ENCODE measurements at places on chromosomes 12 and 14.

GRCh38 chr12:131784909-131785762 is 43.1 kb upstream of the MMP17 start:
- ATAC-seq, result no peak

DNA sequence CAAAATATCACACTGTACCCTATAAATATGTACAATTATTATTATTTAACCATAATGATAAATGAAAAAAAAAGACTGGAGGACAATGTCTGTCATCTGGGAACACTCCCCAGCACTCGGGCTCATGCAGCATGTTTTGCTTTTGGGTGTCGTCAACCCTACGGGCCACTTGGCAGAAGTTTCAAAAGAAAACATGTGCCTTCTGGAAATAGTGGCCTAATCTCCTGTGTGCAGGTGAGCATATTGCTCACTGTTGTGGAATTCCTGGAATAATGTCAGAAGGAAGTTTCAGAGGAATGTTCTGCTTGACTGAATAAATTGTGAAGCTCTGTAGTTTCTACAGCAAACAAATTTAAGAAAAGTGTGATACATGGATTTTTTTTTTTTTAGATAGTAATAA is 298.3 kb downstream of the SSPN start:
- ATAC-seq, result no peak

GRCh38 chr12:106138633-106139421 is at the start of gene NUAK1:
Gene NUAK1 (minus strand): TSS chr12:106138954. CDS start chr12:106138653, 301 bp downstream.
- peak; percentile 45 for ATAC-seq

DNA sequence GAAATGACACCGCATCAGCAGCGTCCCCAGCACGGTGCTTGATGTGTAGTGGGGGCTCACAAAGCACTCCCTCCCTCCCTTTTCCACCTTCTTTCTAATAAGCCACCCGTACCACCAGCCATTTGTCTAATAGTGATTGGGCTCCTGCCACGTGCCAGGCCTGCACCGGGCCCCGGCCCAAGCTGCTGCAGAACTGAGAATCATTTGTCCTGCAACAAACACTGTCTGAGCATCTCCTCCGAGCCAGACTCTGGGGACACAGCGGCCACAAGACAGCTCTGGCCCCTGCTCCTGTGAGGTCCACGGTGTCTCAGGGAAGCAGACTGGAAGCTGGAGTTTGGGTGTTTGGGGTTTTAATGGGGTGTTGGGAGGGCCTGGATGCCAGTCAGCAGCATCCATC is 43.9 kb downstream of the MVK start:
- ATAC-seq, result no peak

DNA sequence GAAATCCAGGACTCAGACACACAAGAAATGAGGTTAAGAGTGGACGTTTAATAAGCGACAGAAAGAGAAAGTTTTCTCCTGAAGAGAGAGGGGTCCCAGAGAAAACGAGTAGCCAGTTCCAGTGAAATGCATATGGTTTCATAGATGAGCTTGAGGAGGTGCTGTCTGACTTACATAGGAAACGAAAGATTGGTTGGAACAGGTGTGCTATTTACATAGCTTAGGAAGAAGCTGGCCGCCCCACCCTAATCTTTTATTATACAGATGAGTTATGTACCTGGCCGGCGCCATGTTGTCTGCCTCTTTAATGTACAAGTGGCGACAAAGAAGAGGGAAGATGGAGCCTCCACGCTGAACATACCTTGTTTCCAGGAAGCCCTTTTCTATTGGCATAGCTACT is 223.0 kb downstream of the SLC6A15 start:
- no peak for ATAC-seq
